Naive B cell (primary cell): ENCODE measurements at places on chromosomes 13 and 19.

- DNase-seq, result no peak
Observed at GRCh38 chr13:78611040-78611439, 7.7 kb upstream of the POU4F1 start.

DNA sequence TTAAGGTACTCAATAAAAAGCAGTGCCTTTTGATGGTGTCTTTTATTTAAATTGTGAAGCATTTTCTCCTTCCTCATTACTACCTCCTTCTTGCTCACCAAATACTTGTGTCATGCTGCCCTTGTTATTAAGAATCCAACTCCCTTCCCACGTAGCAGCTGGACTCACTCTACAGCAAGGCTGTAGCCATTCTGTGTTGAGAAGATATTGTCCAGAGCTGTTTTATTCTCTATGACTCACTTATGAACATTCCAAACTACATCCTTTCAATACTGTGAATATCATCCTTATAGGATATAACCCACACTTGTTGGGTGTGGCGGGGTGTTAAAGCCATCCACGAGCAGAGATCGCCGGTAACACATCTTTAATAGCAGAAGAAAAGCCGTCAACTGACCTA lies 1671.5 kb upstream of the SLC10A2 start:
- DNase-seq, result no peak

DNA sequence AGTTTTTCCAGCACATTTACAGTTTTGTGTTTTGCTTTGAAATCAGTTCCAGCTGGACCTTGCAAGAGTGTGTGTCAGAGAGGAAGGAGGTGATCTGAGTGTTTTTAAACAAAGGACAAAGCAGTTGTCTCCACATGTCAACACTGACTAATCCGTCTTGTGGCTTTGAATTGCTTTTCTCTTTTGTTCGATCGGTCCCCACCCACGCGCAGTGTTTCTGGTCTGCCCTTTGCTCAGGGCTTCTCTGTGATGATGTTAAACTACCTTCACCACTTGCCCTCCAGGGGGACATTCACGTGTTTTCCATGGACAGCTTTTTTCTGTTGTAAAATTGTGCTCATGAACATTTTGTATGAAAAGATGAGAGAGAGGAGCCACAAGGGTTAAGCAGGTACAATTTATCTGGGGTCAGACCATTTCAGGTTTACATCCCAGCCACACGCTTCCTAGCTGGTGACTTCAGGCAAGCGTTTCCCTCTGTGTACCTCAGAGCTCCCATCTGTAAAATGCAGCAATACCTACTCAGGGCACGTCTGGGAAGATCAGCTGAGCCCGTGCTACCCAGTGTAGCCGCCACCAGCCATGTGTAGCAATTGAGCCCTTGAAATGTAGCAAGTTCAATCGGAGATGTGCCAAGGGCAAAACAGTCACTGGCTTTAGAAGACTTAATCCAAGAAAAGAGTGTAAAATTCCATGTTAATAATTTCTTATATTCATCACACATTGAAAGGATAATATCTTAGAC lies 13.5 kb upstream of the PLA2G4C start:
- DNase-seq, result no peak

GRCh38 chr13:93249364-93250306 lies 23.0 kb downstream of the GPC6 start:
- DNase-seq, result no peak

- no peak for DNase-seq
Observed at GRCh38 chr13:113851480-113851803, 12.4 kb downstream of the GAS6 start.
